HCT116 (cell line): ENCODE measurements at places on chromosomes 6 and 20.

DNA sequence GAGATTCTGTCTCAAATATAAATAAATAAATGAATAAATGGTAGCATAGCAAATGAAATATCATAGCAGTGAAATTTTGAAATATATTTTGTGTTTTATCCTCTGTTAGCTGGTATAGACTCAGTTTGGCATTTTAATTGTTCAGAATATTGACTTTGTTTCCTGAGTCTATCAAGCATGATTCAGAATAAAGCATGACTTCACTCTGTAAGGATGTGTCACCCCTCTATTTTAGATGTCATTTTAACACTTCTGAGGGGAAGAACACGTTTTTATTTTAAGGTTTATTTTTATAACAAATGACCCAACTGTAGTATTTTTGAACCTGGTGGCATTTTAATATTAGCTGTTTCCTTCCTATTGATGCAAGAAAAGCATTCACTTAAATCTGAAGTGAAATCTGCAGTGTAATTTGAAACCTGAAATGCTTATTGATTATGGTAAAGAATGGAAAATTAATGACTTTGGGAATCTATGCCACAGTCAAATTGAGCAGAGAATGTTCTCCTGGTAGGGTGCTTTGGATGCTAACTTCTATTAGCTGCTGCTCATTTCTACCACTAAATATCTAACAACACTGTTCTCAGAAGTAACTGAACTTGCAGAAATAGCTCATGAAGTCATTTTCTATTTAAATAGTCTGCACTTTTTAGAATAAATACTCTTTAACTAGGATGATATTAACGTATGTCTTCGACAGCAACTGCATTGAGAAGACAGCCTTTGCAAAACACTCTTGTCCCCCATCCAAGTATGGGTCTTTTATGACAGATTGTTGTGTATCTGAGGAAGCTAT is 114.2 kb downstream of the SOX4 start:
- no peak for DNase-seq

DNA sequence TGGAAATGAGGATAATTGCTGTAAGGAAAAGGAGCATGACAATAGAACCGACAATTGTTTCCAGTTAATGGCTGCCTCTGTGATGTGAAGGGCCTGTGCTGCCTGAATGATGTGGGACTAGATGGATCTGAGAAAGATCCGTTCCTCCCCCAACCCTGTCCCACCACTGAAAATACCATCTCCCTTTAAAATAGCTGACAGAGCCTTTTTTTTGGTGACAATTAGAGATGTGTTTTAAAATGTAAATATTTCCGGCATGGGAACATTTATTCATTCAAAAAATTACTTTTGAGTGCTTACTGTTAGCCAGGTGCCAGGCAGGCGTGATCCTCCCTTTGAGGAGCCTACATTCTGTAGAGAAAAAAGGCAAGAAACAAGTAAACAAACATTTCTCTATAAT is 72.4 kb upstream of the SUPT3H start:
- no peak for DNase-seq

DNA sequence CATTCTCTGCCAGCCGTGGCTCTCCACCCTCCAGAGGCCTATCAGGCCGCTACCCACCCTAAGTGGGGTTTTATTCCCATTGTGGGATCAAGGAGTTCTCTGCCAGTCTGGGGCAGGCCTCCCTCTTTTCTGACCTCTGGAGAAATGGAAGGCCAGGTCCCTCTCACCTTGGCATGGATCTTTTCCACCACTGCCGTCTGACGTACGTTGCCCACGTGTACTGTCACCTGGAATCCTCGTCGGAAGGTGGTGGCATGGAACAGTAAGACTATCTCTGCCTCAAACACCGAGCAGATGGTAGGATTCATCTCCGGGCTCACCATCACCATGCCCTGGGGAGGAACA is 7.3 kb downstream of the GTPBP2 start:
- DNase-seq: no peak

- peak; percentile 47 for DNase-seq
These were observed 212.8 kb upstream of the PROKR2 start for GRCh38 chr20:5529331-5530148.

GRCh38 chr6:15287670-15288375 is 42.0 kb downstream of the JARID2 start:
- no peak for DNase-seq

- no peak for DNase-seq
These were observed 11.3 kb downstream of the PREX1 start for GRCh38 chr20:48816282-48817205.

DNA sequence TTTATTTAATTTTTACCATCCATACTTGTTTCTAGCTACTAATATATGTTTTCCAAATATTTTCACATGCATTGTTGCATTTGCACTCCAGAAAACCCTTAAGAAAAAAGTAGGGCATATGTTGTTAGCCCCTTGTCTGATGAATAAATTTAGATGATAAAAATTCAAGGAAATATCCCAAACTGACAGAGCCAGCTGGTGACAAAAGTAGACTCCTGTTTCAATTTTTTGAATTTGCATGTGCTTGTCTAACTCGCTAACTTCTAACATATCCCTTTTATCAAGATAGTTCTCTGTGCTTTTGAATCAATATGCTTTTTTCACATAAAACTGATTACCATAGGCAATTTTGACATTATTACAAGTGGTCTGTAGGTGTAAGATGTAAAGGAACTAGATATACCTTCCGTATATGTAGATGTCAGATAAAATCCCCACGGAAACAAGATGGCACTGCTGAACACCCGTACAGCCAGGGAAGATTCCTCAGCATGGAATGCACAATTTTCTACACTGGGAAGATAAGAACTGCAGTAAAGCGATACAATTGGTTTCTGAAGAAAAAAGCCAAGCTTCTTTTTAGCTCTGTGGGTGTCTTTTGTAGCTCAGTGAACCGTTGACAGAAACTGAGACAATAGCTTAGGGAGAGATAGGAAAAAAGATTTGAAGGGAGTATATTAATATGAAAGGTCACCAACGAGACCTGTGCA is 437.6 kb upstream of the RNF217 start:
- no peak for DNase-seq

- no peak for DNase-seq
These were observed 63.8 kb upstream of the ATXN1 start for GRCh38 chr6:16824845-16825685.

- DNase-seq: no peak
These were observed 663 bp downstream of the FYN start for GRCh38 chr6:111872401-111873177.

- DNase-seq: no peak
These were observed 959.8 kb downstream of the EPHA7 start for GRCh38 chr6:92459606-92460005.

DNA sequence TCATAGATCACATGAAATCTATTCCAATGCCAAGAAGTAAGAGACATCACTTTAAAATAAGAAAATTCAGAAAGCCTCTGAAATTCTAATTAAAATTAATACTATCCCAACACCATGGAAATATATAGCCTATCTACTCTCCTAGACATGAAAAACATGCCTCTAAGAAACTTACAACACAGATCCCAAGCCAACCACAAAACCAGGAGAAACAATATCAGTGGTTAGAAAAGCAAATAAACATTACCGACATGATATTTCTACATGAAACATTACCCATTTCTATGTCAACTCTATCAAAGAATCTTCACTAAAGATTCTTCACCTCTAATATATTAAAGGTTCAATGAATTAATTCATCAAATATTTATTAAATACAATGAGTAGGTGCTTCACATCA is 4.8 kb downstream of the EPB41L2 start:
- no peak for DNase-seq

DNA sequence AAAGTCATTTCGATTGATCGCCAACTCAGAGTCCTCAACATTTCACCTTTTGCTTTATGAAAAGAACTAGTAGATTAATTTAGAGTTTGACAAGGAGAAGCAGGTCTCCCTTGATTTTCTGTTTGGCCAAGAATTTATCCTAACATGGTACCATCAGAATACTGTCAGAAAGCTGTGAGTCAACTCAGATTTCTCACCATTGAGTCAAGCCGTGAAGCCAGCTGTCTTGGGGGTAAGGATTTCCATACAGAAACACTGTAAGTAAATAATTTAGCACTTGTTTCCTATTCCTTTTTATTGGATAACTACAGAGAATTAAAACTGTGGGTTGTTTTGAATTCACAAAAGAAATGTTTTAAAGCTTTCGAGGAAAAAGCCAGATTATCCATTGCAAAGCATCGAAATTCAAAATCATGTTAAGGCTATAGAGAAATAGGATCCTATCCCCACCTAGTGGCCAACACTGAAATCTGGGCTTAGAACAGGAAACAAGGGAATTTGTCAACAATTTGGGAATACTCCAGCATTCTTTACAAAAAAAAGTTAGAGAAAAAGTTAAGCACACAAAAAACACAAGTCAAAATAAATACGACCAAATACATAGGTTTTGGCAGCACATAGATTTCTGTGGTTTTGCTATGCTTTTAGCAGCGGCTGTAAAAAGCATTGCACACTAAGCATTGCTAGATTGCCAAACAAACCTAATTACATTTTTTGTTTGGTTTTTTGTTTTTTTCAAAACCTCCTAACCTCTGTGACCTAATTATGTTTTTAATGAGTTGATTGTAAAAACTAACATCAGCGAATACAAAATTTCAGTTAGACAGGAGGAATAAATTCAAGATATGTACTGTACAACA is 44.2 kb downstream of the COL11A2 start:
- DNase-seq: peak; percentile 54

- no peak for DNase-seq
These were observed 102.8 kb upstream of the PHACTR1 start for GRCh38 chr6:12613811-12614210.

GRCh38 chr6:16766836-16767745 is 5.8 kb upstream of the ATXN1 start:
- no peak for DNase-seq

GRCh38 chr6:36353411-36353915 is 16.8 kb upstream of the BNIP5 start:
- DNase-seq: no peak

GRCh38 chr6:81933608-81934051 is 181.1 kb upstream of the TENT5A start:
- no peak for DNase-seq

GRCh38 chr6:165229216-165229615 is 80.2 kb downstream of the C6orf118 start:
- DNase-seq: no peak

GRCh38 chr20:46512943-46513844 is at the start of gene ZNF334:
ZNF334 (minus strand) TSS chr20:46513559; CDS start chr20:46512102, 1,457 bp downstream.
- no peak for DNase-seq

- DNase-seq: peak; percentile 7
These were observed 206.8 kb downstream of the SIM1 start for GRCh38 chr6:100257793-100258395.

DNA sequence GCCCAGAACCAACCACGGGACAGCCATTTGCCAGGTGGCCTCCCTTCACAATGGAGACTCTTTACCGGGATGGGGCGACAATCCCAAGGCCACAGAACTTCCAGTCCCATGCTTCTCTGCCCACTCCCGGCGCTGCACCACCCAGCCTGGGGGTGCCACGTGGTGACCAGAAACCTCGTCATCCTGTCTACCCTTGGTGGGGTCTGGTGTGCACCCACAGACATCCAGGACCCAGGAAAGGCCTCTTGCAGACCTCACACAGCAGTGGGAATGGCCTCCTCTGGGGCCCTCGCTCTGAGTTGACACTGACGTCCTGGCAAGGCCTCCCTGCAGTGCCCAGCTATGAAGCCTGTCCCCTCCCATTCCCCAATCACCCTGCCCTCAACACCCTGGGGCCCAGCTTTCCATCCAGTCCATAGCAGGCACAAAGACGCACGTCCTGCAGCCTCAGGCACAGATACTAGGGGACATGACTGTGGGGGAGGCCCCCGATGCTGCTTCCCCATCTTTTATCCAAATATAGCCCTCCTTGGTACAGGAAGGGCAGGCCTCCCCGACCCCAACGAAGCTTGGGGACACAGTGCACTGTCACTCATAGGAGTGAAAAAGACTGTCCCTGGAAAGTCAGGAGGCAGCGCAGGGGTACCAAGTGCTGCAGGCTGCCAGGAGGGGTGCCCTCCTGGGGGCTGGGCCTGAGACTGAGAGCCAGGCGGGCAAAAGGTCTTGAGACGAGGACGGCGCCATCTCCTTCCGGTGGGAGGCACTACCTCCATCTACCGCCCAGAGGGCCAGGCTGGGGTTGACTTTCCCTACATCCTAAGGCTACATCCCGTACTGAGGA is 7.2 kb downstream of the CST7 start:
- no peak for DNase-seq

GRCh38 chr6:16625291-16626265 is 135.7 kb downstream of the ATXN1 start:
- no peak for DNase-seq

- DNase-seq: no peak
These were observed 114.7 kb upstream of the PRL start for GRCh38 chr6:22411376-22412105.

- DNase-seq: no peak
These were observed 46.1 kb upstream of the UNC93A start for GRCh38 chr6:167244991-167245390.

DNA sequence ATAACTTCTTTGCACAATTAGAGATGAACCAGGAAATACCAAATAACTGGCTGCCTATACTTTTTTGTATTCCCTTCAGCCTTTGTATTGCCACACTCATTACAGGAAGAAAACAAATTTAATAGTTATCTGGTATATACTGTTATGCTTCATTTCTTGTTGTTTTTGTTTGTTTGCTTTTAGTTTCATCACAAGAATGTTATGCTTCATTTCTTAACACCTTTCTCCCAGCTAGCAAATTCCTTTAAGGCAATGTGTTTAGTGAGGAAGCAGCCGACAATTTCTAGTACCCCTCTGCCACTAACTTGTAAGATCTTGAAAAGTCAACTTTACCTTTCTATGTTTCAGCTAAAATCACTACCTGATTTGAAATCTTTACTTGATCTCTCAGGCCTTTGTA is 1.4 kb downstream of the NCOA6 start:
- DNase-seq: no peak

- no peak for DNase-seq
These were observed 82.2 kb downstream of the ATXN1 start for GRCh38 chr6:16679050-16679449.

GRCh38 chr6:25239059-25239458 is 40.1 kb upstream of the CARMIL1 start:
- DNase-seq: no peak

GRCh38 chr6:34114695-34115402 is 31.0 kb downstream of the GRM4 start:
- DNase-seq: no peak

DNA sequence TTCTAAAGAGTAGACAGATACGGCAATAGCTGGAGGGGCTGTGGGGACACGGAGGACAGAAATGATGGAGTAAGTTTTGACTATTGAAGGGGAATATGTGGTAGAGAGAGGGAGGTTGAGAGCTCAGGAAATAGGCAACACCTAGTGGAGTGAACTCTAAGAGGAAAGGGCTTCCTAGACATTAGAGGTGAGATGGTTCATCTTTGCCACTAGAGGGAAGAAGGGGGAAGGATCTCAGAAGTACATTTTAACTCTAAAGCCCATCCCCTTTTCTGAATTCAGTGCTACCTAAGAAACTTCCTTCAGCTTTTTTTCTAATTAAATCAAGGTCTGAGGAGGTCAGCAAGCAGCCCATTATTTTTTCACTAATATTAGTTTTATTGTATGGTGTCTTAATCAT is 689.4 kb upstream of the MAP3K7 start:
- no peak for DNase-seq

- DNase-seq: no peak
These were observed 321.7 kb downstream of the CENPW start for GRCh38 chr6:126661646-126662045.
